ENCODE measurements at places on chromosomes 6 and 20.

DNA sequence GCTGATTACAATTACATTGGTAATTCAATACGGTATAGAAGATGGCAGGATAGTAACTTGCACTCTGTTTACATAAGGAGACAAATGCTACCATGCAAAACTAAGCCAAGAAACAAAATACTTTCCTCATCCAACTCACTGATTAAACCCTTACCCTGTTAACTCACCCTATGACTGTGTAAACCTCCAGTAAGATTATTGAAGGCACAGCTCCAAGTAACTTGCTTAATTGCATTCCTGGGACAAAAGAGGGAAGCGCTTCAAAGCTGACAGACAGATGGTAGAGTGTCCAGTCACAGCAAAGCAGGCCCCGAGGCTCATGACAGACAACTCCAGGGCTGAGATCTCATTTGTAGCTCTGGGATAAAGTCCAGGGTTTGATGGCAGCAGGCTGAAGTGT is 6.9 kb upstream of the KIF16B start:
- no peak for DNase-seq

GRCh38 chr6:134458857-134459657 is 141.1 kb upstream of the SGK1 start:
- no peak for DNase-seq

GRCh38 chr6:52285177-52286068 is 881 bp upstream of the MCM3 start:
- DNase-seq: no peak

DNA sequence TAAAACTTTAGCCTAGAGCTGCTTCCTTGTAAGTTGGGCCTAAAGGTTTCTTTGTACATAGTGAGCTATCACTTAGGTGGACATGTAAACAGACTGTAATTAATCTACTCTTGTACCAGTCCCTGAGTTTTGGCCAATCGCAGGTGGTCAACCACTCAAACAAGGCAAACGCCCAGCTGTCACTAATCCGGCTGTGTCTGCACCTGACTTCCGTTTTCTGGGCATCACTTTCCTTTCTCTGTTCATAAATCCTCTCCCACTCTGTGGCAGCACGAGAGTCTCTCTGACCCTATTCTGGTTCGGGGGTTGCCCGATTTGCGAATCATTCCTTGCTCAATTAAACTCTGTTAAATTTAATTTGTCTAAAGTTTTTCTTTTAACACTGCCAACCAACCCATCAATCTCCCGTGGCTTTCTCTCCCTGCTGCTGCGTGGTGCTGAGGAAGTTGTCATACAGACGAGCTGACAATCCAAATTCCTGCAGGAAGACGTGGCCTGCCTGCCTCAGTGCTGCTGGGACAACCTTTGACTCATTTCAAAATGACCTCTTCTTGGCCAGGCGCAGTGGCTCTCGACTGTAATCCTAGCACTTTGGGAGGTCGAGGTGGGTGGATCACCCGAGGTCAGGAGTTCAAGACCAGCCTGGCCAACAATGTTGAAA is 206.3 kb downstream of the QKI start:
- DNase-seq: no peak

DNA sequence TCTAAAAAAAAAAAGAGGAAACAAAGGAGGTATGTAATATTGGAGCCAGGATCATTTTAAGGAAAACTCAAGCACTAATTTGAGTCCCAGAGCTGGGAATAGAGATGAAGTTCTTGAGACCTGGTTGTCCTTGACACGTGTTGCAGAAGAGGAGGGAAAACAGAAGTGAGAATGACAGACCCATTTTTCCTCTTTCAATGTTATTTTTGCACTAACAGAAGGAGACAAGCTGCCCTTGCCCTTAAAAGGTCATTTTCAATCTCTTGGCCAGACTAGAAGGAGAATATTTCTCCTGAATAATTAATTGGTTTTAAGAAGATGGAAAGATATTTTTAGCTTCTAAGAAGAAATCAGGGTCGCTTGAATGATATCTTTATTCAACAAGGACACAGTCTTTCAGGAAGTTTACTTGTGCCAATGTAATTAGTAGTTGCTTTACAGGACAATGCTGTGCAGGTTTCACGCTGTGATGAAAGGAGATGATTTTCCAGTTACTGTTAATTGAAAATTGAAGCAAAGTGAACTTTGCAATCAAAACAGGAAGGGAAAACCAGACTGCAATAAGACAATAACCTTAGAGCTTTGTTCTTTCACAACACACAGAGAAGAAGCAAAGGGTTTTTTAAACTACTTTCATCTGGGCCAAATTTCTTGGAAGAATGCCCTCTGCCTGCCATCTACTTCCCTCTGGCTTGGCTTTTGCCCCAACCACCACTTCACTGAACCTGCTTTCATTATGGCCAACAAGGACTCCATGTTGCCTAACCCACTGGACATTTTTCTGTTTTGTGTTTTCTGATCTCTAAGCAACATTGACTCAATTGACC is 107.8 kb upstream of the SHLD1 start:
- no peak for DNase-seq
